A673 (cell line): ENCODE measurements at places on chromosomes 7 and 10.

- DNase-seq: peak; percentile 53
Measured at GRCh38 chr10:101495324-101495925, 92.6 kb downstream of the POLL start.

GRCh38 chr10:49484486-49485235 is 54.3 kb downstream of the ERCC6 start:
- no peak for DNase-seq

- peak; percentile 68 for DNase-seq
Measured at GRCh38 chr10:44974628-44975430, 3.8 kb downstream of the DEPP1 start.

- no peak for DNase-seq
Measured at GRCh38 chr10:29734640-29734961, 99.8 kb upstream of the SVIL start.

- DNase-seq: no peak
Measured at GRCh38 chr7:137687556-137688265, 159.1 kb downstream of the DGKI start.

DNA sequence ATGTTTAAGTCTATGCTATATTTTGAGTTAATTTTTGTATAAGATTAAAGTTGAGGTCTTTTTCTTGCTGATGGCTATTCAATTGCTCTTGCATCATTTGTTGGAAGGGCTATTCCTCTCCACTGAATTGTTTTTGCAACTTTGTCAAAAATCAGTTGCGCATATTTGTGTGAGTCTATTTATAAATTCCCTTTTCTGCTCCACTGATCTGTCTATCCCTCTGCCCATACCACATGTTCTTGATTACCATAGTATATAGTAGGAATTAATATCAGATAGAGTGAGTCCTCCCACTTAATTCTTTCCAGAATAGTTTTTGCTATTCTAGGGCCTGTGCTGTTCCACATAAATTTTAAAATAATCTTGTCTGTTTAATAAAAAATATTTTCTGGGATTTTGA is 152.4 kb upstream of the ADCY1 start:
- DNase-seq: no peak

DNA sequence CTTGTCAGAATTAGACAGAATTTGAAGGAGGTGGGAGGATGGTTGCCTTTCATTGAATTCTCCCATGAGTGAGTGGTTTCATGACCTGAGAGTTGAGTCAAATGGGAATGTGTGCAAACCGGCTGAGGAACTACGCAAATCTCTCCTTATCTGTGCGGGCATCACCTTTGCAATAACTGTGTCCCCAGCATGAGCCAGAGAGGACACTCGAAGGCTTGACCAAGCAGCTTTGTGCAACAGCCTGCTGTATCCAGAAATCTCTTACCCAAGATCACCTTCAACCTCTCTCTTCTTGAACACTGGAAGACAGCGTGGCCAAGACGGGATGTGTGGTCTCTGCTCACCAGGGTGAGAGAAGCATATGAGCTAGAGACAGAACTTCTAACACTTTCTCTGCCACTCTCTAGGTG is 93.8 kb upstream of the IKZF1 start:
- DNase-seq: no peak

DNA sequence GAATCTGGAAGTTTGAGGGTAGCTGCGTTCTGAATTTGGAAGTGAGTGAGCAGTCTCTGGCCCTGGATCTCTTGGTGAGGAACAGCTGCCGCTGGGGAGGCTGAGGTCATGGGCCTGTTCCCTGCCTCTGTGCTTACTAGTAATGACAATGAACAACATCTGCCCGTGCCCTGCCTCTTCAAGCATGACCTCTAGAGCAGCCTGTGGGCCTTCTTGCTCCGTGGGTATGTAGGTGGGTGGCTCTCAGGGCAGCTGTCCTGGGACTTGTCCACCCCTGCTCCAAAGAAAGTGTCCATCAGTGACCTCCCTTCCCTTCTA is 186.2 kb downstream of the CXCL12 start:
- no peak for DNase-seq

DNA sequence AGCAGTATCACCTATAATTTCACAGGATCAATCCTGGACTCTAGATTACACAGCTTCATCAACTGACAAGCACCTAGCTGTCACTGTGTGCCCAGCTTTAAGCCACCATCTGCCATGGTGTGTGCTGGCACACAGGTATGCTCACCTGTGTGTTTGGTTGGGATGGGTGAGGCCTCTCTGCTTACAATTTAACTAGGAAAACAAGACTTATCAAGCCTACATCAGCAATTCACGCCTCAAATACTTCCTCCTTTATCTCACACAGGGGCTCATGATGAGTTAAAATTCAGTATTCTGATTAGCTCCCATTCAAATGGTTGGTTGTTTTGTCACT is 608.2 kb downstream of the PARD3 start:
- no peak for DNase-seq

- no peak for DNase-seq
Measured at GRCh38 chr10:7659560-7659959, 7.2 kb downstream of the ITIH5 start.

DNA sequence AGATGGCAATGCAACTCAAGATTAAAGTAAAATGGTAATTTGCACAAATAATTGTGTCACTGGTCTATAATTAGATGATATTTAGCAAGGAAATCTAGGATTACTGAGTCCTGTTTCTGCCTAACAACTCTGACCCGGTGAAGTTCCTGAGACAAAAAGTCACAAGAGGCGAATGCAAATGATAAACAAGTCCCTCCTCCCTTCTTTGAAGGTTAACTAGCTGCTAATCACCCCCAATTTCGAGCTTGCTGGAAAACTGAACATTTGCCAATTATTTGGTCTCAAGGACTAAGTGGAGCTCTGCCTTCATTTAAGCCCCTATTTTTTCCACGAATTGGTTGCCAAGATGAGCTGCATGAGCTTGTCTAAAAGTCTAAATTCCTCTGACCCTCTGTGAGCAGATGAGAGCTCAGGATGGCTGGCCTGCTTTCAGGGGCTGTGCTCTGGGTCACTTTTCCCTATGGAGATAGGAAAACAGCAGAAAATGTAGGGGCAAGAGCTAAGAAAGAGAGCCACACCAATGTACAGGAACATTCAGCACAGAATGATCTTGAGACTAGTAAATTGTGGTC is 127.3 kb downstream of the MBL2 start:
- DNase-seq: no peak

GRCh38 chr10:4474829-4475228 is 351.2 kb upstream of the AKR1E2 start:
- DNase-seq: no peak

DNA sequence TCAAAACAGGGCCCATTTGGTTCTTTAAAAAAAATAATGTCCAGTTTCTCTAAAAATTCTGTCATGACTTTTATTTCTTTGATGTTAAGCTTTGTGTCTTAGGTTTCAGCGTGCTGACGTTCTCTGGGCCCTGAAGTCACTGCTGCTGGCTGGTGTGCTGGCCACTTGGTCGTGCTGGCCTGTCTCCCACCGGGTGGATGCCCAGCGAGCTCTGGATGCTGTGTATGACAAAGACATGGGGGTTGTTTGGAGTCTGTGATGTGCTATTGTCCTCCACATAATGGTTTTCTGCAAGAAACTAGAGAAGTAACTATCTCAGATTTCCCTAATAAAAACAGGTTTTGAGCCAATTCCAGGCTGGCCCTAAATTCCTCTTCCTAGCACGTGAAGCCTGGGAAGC is 9.5 kb upstream of the IDI2 start:
- no peak for DNase-seq

DNA sequence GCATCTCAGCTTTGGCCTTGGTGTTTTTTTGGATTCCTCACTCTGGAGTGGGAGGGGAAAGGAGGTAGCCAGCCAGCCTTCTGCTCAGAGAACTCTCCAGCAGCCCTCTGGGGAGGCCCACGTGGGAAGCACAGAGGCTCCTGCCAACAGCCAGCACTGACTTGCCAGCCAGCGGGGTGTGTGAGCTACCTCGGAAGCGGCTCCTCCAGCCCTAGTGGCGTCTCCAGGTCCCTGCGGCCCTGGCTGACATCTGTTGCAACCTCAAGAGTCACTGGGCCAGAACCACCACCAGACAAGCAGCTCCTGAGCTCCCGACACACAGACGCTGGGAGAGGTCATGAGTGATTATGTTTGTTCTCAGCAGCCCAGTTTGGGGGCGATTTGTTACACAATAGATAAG is 180.2 kb upstream of the FZD8 start:
- DNase-seq: peak; percentile 79

DNA sequence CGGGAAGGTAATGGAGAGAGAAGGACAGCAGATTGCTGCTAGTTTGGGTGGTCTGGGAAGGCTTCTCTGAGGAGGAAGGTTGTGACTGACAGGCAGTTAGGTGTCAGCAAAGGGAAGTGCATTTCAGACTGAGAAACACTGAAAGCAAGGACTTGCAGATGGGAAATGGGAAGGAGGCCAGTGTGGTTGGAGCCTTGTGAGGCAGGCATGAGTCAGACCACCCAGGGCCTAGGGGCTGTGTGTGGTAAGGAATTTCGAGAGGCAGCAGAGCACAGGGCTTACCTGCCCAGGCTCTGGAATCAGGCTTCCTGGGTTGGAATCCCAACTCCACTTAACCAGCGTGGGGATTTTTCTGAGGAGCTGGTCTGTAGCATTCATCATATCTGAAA is 53.5 kb downstream of the NRF1 start:
- peak; percentile 65 for DNase-seq

DNA sequence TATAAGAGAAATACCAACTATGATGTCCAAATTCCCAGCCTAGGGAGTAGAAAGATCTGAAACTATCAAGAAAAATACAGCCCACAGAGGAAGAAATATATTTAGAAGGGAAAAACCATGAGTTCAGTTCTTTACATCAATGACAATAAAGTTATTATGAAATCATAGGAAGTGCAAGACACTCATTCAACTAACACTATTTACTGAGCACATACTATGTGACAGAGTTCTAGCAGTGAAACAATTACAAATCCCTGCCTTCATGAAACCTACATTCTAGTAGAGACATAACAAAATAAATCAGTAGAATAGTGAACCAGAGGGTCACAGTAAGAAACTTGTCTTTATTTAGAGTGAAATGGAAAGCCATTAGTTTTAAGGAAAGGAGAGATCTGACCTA is 2.1 kb downstream of the NDUFA5 start:
- DNase-seq: no peak

DNA sequence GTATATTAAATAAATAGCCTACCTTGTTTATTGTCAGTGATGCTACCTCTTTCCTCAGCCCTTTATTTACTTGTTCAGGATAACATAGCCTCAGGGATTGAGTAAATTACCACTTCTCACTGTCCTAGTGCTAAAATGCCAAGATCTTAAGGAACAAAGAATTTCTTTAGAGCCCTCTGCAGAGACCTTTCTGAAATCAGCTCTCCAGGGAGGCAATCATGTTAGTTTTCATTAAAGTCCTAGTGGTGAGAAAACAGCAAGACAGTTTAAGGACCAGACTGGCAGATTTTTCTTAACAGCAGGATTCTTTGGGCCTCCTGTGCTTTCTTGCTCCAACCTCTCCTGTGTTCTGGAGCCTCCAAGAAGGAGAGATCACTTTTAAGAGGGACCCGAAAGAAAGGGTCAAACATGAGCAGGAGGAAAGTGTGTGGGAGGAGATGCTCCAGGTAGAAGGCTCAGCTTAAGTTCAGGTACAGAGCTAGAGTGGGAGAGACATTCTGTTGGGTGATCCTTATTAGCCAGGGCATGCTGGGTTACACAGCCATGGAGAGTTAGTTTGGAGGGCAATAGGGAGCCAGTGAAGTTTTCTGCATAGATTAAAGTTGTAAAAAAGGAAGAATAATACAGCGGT is 1.2 kb upstream of the PLCE1 start:
- DNase-seq: peak; percentile 29

DNA sequence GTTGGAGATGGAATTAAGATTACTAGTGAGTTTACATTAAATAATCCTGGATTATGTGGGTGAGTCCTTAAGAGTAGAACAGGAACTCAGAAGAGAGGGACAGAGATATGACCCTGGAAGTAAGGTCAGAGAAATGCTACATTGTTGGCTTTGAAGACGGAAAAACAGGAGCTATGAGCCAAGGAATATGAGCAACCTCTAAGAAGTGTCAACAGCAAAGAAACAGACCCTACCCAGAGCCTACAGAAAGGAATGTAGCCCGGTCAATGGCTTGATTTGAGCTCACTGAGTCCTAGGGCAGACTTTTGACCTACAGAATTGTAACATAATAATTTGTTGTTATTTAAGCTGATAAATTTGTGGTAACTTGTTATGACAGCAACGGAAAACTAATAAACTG is 304.9 kb downstream of the IPMK start:
- DNase-seq: no peak

DNA sequence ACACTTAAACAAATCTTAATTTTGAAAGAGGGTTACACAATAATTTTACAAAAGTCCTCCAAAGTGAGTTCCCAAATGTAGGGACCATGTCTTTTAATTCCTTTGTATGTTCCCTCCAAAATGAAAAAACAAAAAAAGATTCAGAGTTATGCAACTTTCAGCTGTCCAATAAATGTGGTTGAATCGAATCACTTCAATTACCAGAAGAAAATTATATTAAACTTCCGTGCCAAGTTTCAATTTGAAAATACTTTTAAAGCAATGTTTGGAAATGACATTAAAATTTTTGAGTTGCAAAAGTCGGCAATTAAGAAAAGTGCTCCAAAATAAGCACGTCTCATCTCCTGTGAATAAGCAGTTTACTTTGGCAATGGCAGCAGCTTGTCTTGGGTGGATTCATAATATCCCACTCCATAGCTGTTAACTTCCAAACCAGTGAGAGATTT is 60.3 kb upstream of the C1GALT1 start:
- DNase-seq: no peak

DNA sequence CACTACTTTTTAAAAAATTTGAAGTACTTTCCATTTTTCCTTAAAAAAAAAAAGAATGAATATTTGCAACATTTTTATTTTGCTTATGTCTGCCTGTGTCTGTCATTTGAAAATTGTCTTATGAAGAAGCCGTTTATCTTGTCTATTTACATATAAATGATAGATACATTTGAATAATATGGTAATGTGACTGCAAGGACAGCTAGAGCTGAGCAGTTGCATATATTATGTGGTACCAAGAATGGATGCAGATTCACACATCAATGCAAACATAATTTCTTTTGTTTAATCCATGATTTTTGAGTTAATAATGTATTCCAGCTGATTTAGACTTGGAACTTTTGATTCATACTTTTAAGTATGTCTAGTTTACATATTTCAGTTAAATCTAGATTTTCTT is 268.0 kb downstream of the CDK14 start:
- no peak for DNase-seq

DNA sequence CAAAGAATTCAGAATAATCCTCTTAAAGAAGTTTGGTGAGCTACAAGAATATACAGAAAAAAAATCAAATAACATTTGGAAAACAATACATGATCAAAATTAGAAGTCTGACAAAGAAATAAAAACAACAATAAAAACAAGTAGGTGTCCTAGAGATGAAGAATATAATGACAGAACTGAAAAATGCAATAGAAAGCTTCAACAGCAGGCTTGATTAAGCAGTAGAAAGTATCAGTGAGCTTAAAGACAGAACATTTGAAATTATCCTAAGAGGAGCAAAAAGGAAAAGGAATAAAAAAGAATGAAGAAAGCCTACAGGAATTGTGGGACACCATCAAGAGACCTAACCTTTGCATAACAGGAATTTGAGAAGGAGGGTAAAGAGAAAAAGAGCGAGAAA is 238.8 kb downstream of the ZEB1 start:
- DNase-seq: no peak
